ENCODE measurements at places on chromosomes 7 and 10. TPM values are rescaled to one million over a fixed set of nuclear protein-coding genes. Genes with fewer than 3 reads are reported as not detected.

Gene HECW1
- total RNA-seq: 1.6 TPM

Gene RASA4B
- total RNA-seq: 30.0 TPM

Gene BRAF
- 40.2 TPM for total RNA-seq

Gene BMPER
- 10.0 TPM for total RNA-seq

Gene PYROXD2
- total RNA-seq: 13.0 TPM

Gene CEP55
- total RNA-seq: 0.35 TPM

Gene ENKUR
- 0.49 TPM for total RNA-seq

Gene UNCX
- total RNA-seq: not detected

Gene FEZF1
- total RNA-seq: not detected

DNA sequence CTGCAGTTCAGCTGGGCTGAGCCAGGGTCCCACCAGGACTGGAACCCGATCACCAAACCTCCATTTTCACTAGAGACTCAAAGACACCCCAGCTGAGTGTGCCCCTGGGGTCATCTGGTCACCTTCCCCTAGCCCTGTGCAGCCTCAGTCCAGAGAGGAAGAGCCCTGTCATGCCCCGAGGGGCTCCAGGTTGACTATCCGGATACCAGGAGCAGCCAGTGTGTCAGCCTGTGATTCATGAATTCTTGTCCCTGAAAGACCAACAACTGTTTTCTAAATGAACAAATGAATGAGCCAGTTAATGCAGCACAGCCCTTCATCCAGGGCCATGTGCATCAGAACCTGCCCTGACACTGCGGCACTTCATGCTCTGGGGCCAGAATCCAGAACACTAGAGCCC lies 201.9 kb upstream of the TCERG1L start:
- H3K27ac ChIP-seq: no peak overlapping the region
- no peaks in the 10 kb centered on the region for H3K4me1 ChIP-seq
- no peaks in the 10 kb centered on the region for H3K27me3 ChIP-seq
- no peak overlapping the region for H3K4me3 ChIP-seq

GRCh38 chr10:122344741-122345258 lies 29.7 kb upstream of the PLEKHA1 start:
- H3K27me3 ChIP-seq: no peaks in the 10 kb centered on the region
- no peaks in the 10 kb centered on the region for H3K36me3 ChIP-seq
- no peak overlapping the region for H3K27ac ChIP-seq
- H3K4me3 ChIP-seq: no peak overlapping the region

GRCh38 chr10:120891365-120891764 lies 40.2 kb downstream of the WDR11 start:
- H3K4me3 ChIP-seq: no peak overlapping the region
- H3K27ac ChIP-seq: no peak overlapping the region

- peaks cover 37% of the 10 kb centered on the region for H3K4me1 ChIP-seq
- no peak overlapping the region for H3K27ac ChIP-seq
- no peak for DNase-seq
- no peak overlapping the region for H3K4me3 ChIP-seq
Observed at GRCh38 chr10:35340975-35341374, 4.7 kb downstream of the CCNY start.

- no peak for DNase-seq
- no peaks in the 10 kb centered on the region for H3K4me1 ChIP-seq
- no peaks in the 10 kb centered on the region for H3K36me3 ChIP-seq
- H3K4me3 ChIP-seq: no peak overlapping the region
Observed at GRCh38 chr10:25565570-25565969, 368.5 kb upstream of the MYO3A start.

GRCh38 chr10:1020460-1020859 lies 5.2 kb downstream of the IDI2 start:
- H3K36me3 ChIP-seq: peaks cover 42% of the 10 kb centered on the region
- no peaks in the 10 kb centered on the region for H3K27me3 ChIP-seq
- no peak overlapping the region for H3K27ac ChIP-seq
- no peak overlapping the region for H3K4me3 ChIP-seq
- H3K4me1 ChIP-seq: no peaks in the 10 kb centered on the region
- no peak for DNase-seq

- no peak overlapping the region for H3K4me3 ChIP-seq
- DNase-seq: no peak
Observed at GRCh38 chr10:131888186-131888604, 12.6 kb upstream of the PPP2R2D start.

GRCh38 chr10:97627731-97628130 lies 5.6 kb downstream of the MORN4 start:
- no peak overlapping the region for H3K4me3 ChIP-seq
- H3K36me3 ChIP-seq: no peaks in the 10 kb centered on the region
- H3K27ac ChIP-seq: no peak overlapping the region
- no peaks in the 10 kb centered on the region for H3K4me1 ChIP-seq
- no peak for DNase-seq

DNA sequence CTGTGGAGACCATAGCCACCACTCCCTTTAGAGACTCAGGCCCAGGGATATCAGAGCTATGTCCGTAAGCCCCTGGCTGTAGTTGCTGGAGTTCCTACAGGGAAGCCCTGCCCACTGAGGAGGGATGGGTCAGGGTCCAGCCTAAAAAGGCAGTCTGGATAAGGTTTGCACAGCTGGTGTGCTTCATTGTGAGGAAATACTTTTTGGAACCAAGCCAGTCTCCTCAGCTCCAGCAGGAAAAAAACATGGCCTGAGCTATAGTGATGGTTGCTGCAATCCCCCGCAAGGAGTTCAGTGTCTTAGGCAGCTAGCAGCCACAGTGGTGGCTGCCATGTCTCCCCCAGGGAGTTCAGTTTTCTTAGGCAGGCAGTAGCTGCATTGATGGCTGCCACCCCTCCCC lies 52.6 kb upstream of the CYP2C8 start:
- no peak overlapping the region for H3K27ac ChIP-seq
- H3K36me3 ChIP-seq: no peaks in the 10 kb centered on the region
- H3K4me3 ChIP-seq: no peak overlapping the region
- H3K27me3 ChIP-seq: no peaks in the 10 kb centered on the region
- no peaks in the 10 kb centered on the region for H3K4me1 ChIP-seq

DNA sequence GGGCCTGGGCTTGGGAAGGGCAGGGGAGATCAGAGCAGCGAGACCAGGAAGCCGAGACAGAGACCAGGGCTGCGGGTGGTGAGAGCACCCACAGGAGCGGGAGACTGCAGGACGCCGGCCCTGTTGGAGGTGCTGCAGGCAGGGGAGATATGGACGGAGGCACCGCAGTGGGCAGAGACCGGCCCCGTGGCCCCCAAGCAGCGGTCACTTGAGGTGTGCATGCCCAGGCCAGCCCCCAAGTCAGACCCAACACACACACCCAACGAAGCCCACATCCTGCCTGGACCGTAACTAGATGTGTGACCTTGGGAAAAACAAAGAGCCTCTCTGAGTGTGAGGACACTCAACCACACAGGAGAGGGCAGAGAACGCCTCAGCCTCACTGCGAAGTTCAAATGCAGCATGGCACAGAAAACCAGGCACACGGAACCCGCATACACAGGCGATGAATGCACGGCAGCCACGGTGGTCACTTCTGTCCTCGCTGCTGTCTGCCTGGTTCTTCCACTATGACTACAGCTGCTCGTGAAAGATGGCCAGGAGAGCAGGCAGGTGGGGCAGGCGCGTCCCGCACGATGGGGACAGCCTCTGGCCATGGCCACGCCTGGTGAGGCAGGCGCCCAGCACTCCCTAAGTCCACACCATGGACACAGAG lies 214.7 kb downstream of the MAD1L1 start:
- peak; percentile 56 for DNase-seq
- H3K4me1 ChIP-seq: peaks cover 13% of the 10 kb centered on the region
- no peaks in the 10 kb centered on the region for H3K36me3 ChIP-seq
- H3K4me3 ChIP-seq: no peak overlapping the region
- H3K27me3 ChIP-seq: no peaks in the 10 kb centered on the region

DNA sequence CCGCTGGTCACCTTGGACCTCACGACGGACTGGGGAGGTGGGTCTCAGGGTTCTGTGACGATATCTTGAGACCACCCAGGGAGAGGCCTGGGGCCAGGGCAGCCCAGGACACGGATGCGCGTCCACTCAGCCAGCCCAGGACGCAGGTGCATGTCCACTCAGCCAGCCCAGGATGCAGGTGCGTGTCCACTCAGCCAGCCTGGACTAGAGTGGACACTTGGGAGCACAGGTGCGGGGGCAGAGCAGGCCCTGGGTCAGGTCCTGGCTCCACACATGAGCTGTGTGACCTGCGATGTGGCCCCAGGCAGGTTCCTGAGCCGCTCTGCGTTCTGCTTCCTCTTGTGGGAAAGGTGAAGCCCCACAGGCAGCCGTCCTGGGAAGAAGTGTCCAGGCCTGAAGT lies 22.2 kb downstream of the KNDC1 start:
- H3K4me1 ChIP-seq: no peaks in the 10 kb centered on the region
- no peak for DNase-seq
- no peak overlapping the region for H3K4me3 ChIP-seq

GRCh38 chr7:140247559-140247958 lies 70.8 kb upstream of the KDM7A start:
- no peaks in the 10 kb centered on the region for H3K36me3 ChIP-seq
- H3K27ac ChIP-seq: no peak overlapping the region
- no peaks in the 10 kb centered on the region for H3K4me1 ChIP-seq
- no peaks in the 10 kb centered on the region for H3K27me3 ChIP-seq
- no peak overlapping the region for H3K4me3 ChIP-seq

- H3K27me3 ChIP-seq: no peaks in the 10 kb centered on the region
- no peaks in the 10 kb centered on the region for H3K36me3 ChIP-seq
- H3K4me3 ChIP-seq: no peak overlapping the region
- no peak overlapping the region for H3K27ac ChIP-seq
- no peaks in the 10 kb centered on the region for H3K4me1 ChIP-seq
Observed at GRCh38 chr7:41039981-41040380, 662.9 kb downstream of the INHBA start.

DNA sequence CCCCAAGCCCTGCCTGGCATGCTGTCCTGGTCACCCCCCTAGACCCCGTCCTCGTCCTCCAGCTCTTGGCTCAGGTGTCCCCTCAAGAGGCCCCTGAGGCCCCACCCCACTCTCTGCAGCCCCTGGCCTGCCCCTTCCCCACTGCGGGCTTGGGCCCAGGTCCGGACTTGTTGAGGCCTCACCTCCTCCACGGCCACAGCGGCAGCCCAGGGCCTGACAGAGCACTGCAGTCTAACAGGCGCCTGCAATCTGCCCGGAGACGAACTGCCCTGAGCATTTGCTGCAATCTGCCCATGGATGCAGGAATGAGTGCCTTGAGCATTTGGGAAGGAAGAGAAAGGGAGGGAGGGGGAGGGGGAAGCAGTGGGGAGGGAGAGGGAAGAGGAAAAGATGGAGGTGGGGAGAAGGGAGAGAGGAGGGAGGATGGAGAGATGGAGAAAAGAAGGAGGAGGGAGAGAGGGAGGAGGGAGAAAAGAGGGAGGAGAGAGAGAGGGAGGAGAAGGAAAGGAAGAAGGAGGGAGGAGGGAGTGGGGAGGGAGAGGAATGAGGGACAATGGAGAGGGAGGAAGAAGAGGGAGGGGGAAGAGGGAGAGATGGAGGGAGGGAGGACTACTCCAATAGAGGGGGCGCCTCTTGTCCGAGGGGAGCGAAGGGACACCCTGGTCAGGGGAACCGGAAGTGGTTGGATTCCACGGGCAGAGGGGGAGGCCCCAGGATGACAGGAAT lies 73.9 kb downstream of the PDGFA start:
- H3K4me3 ChIP-seq: no peak overlapping the region
- H3K27ac ChIP-seq: no peak overlapping the region
- no peaks in the 10 kb centered on the region for H3K27me3 ChIP-seq

- H3K4me3 ChIP-seq: no peak overlapping the region
- no peaks in the 10 kb centered on the region for H3K4me1 ChIP-seq
- no peak overlapping the region for H3K27ac ChIP-seq
- H3K27me3 ChIP-seq: peaks cover 3% of the 10 kb centered on the region
Observed at GRCh38 chr10:43094085-43094484, 17.2 kb downstream of the RET start.

- H3K4me3 ChIP-seq: no peak overlapping the region
- no peaks in the 10 kb centered on the region for H3K27me3 ChIP-seq
- H3K27ac ChIP-seq: no peak overlapping the region
- no peaks in the 10 kb centered on the region for H3K36me3 ChIP-seq
- no peaks in the 10 kb centered on the region for H3K4me1 ChIP-seq
Observed at GRCh38 chr7:107262857-107263256, 94.1 kb downstream of the HBP1 start.

DNA sequence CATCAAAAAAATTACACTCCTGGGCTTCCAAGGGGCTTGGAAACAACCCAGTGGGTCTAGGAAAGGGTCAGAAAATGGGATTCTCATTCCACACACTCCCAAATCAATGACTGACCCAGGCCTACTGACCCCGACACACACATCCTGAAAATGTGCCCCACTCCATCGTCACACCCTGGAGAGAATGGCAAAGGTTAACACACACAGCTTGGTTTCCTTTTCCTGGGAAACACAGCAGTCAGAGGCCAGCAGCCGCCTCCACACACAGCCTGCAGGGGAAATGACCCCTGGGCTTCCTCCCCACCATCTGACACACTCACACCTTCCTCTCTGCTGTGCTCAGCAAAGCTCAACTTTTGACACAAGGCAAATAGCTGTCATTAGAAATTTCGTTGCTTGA lies 42.9 kb downstream of the SH3PXD2A start:
- H3K4me3 ChIP-seq: no peak overlapping the region
- H3K27me3 ChIP-seq: no peaks in the 10 kb centered on the region
- H3K4me1 ChIP-seq: peaks cover 10% of the 10 kb centered on the region
- H3K27ac ChIP-seq: peak overlapping the region; percentile 44
- peak; percentile 68 for DNase-seq

- no peaks in the 10 kb centered on the region for H3K4me1 ChIP-seq
- H3K4me3 ChIP-seq: no peak overlapping the region
- no peaks in the 10 kb centered on the region for H3K36me3 ChIP-seq
Observed at GRCh38 chr7:54838175-54838910, 79.3 kb upstream of the SEC61G start.

DNA sequence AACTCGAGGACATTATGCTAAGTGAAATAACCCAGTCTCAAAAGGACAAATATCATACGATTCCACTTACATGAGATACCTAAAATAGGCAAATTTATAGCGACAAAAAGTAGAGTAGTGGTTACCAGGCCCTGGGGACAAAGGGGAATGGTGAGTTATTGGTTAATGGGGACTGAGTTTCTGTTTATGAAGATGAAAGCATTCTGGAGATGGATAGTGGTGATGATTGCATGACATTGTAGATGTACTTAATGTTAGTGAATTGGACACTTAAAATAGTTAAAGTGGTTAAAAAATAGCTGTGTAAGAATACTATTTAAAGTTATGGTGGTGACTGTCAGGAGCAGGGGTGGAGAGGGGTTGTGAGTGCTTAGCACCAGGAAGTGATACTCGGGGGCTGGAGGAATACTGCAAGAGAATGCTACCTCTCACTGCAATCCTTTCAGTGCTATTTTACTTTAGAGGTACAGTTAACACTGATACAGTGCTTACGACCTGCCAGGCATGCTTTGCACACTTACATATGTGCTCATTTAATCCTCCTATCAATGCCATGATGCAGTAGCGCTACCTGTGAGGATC lies 16.7 kb upstream of the TEX36 start:
- no peak overlapping the region for H3K27ac ChIP-seq
- no peaks in the 10 kb centered on the region for H3K36me3 ChIP-seq
- no peak for DNase-seq
- no peak overlapping the region for H3K4me3 ChIP-seq
- no peaks in the 10 kb centered on the region for H3K27me3 ChIP-seq
